ENCODE measurements at places on chromosomes 16 and 17. TPM values are rescaled to one million over a fixed set of nuclear protein-coding genes. Genes with fewer than 3 reads are reported as not detected.

- DNase-seq: no peak
These were observed 16.7 kb upstream of the TANGO6 start for GRCh38 chr16:68826652-68827051.

DNA sequence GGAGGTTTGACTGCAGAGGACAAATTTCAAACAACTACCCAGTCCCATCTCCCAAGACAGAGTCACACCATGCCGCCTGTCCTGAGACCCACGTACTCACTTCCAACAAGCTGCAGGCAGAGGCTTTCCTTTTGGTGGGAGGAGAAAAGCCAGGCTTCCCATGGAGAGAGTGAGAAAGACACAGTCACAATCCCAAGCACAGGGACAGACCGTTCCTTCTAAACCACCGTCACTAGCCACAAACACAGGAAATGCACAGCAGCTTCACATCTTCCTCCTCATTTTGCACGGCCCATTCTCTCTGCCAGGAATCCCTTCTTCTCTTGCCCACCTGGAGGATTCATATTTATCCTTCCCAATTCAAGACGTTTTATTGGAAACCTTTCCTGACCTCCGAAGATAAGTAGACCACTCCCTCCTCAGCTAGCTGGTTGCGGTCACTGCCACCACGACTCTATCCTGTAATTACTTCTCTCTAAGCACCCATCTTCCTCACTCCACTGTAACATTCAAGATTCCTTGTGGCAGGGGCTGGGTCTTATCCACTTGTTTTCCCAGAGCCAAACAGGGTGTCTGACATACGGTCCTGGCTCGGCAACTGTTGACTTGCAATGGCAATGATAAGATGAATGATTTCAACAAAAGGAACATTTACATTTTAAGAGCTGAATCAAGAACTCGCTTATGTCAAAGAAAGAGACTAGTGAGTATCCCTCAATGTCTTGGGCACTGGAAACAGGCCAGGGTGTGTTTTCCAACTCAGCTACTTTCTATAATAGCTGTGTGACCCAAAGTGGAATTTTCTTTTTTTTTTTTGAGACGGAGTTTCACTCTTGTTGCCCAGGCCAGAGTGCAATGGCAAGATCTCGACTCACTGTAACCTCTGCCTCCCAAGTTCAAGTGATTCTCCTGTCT, 87.6 kb downstream of the XYLT1 start:
- DNase-seq: no peak

- DNase-seq: peak; percentile 36
These were observed 38.3 kb downstream of the ABCC12 start for GRCh38 chr16:48117217-48118105.

PRRT2 gene
- 2.0 TPM for total RNA-seq

- peak; percentile 21 for DNase-seq
These were observed 20.5 kb downstream of the GRB7 start for GRCh38 chr17:39757931-39758873.

DNA sequence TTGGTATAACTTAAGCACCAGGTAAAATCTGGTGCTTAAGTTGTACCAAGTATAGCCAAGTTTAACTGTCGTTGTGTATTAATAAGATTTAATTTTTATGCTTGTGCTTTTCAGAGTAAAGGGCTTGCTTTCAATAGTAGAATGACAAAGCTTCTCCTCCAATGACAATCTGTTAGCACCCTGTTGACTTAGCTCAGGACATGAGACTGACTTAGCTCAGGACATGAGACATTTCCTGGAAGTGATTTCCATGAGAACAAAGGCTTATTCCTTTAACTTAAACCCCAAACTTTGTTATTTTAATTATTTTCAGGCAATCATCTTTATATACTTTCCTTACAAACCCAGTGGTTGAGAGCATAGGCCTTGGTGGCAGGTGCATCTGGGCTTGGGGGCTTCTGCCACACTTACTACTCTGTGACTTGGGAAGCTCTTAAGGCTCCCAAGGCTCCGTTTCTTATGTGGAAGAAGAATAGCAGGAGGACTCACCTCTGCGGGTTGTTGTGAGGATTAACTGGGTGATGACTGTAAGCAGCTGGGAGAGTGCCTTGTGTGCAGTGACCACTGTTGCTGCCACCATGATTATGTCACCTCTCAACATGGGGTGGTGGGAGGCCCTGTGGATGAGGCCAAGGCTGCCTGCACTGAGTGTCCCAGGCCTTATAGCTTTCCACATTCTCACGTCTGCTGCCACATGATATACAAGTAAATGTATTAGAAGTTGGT, 59.4 kb upstream of the CMIP start:
- no peak for DNase-seq
